ENCODE measurements at places on chromosomes 16 and 17.

DNA sequence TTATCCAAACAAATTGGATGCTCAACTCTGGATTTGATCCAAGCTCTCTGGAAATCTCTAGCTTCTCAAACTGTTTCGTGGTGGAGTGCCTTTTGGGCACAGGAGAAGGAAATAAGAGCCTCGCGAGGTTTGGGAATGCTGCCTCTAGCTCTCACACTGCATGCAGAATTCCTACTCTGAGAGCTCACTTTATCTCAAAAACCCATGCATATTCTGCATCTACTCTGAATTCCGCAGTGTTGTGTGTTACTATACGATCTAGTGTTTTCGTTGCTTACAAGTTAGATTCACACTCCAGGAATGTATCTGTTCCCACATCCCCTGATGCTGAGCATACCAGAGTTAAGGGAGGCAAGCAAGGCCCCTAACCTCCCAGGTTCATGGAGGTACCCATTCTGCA is 462.7 kb downstream of the WWOX start:
- no peak for DNase-seq

- DNase-seq = no peak
Observed at GRCh38 chr17:10192972-10193371, 5.4 kb downstream of the GAS7 start.

- DNase-seq = no peak
Observed at GRCh38 chr16:19532601-19533000, 8.9 kb downstream of the CCP110 start.

- DNase-seq = no peak
Observed at GRCh38 chr17:82004517-82005455, 17.9 kb downstream of the CENPX start.

GRCh38 chr16:79589601-79590102 is 10.9 kb downstream of the MAF start:
- no peak for DNase-seq

DNA sequence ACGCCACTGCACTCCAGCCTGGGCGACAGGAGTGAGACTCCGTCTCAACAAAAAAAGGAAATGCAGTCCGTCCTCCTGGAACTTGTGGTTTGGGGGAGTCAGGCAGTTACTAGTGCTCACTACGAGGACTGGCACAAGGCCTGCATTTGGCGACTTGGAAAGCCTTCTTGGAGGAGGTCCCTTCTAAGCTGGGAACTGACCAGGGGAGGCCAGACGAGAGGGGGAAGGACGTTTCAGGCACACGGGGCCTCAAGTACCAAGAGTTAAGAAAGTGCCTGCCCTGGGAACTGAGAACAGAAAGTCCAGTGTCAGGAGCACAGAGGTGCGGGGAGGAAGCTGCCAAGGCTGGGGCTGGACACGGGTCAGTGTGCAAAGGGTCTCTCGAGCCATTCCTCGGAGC is 89.9 kb downstream of the ABR start:
- no peak for DNase-seq

DNA sequence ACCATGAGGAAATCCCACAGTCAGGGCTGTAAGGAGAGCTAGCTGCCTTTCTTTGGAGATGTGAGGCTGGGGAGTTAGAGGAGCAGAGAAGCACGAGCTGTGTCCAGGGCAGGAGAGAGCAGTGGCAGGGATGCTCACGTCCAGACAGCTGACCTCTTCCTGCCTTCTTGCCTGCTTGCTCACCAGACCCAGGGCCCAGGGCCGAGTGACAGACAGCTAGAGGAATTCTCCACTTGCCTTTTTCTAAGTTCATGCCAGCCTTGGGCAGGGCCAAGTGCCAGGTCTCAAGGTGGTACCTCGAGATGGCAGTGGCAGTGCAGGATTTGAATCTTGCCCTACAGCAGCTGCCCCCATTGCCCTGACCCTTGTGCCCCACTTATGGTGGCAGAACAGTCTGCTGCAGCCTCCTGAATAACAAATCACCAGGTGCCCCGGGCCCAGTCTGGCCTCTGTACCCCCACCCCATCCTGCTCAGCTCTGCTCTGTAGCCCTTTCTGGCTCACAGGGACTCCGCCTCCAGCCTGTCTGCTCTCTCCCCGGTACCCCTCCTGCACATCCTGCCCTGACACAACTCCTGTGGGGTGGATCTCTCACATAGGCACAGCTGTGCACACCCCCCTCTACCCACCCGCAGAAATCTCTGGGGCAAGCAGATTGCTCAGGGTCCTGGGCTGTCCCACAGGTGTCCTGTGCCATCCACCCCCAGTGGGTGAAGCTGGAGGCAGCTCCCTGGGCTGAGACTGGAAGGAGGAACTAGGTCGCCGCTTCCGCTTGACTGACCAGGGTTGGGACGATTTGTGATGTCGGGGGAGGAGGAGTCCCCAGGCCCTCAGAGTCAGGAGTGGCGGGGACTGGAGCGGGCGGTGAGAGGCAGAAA is 25.9 kb downstream of the GRIN2C start:
- DNase-seq = no peak

GRCh38 chr17:67995570-67996263 is 552 bp downstream of the C17orf58 start:
- DNase-seq = no peak

GRCh38 chr16:83238949-83239691 is 568.7 kb upstream of the HSBP1 start:
- DNase-seq = no peak

- no peak for DNase-seq
Observed at GRCh38 chr17:79147746-79148506, 73.3 kb downstream of the ENGASE start.

DNA sequence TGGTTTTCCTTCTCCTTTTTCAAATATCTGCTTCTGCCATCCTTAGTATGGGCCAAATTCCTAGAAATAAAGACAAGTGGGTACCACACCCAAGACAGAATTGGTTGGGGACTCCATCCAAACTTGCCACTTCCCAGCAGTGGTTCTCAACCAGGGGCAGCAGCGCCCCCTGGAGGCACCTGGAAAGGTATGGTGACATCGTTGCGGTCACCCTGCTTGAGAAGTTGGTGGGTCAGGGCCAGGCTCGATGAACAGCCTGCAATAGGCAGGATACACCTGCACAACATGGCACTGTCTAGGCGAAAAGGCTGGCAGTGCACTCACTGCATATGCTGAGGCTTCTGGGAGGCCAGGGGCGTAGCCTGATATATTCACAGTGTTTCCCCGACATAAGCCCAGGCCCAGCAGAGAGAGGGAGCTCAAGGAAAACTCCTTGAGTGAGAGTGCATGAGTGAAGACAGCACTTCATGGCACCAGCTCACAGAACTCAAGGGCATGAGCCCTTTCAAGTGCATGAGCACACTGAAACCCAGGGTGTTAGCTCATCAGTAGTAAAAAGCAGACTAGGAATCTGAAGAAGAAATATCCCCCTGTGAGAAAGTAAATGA is 57.7 kb downstream of the CMC2 start:
- peak; percentile 34 for DNase-seq

- DNase-seq = no peak
Observed at GRCh38 chr17:80835816-80836657, 155.6 kb upstream of the CHMP6 start.

DNA sequence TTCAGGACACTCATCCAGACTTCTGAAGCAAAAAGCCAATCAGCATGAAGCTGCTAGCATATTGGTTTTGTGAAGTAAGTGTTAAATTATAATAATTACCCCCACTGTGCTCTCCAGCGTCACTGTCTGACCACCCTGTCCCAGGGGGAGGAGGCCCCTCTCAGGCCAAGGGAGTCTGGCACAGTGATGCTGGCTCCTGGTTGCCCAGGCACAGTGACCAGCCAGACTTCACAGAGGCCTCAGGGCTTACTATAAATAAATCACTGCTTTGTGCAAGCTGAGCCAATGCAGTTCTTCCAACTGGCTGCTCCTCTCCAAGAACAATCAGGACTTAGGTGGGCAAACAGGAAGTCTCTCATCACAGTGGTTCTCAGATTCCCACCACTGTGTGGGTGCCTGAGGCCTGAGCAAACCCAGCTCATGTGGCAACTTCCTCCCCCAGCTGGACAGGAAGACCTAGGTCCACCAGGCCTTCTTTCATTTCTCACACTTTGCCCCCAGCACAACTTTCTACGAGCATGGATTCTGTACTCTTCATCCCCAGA is 1.7 kb upstream of the DBNDD1 start:
- DNase-seq = no peak

DNA sequence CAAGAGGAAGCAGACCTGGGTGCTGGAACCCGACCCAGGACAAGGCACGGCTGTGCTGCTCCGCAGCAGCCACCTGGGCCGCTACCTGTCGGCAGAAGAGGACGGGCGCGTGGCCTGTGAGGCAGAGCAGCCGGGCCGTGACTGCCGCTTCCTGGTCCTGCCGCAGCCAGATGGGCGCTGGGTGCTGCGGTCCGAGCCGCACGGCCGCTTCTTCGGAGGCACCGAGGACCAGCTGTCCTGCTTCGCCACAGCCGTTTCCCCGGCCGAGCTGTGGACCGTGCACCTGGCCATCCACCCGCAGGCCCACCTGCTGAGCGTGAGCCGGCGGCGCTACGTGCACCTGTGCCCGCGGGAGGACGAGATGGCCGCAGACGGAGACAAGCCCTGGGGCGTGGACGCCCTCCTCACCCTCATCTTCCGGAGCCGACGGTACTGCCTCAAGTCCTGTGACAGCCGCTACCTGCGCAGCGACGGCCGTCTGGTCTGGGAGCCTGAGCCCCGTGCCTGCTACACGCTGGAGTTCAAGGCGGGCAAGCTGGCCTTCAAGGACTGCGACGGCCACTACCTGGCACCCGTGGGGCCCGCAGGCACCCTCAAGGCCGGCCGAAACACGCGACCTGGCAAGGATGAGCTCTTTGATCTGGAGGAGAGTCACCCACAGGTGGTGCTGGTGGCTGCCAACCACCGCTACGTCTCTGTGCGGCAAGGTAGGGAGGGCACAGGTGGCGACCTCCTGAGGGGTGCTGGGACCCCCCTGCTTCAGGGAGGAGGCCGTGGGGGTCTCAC is 667 bp downstream of the FSCN2 start:
- no peak for DNase-seq

DNA sequence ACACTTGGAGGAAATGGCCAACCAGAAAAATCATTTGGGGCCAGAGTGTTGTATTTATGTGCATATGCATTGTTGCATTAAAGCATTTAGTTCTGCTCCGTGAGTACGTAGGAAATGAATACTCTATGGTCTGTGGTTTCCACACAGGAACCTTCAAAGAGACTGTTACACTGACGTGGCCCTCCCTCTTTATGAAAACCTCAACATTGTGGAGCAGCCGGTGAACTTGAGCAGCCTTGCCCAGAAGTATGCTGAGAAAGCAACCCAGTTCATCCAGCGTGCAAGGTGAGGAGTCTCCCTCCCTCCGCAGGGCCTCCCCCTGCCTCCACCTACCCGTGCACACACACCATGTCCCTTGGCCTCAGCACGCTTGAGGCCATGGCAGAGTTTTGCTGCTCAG is 65.2 kb downstream of the ARSG start:
- DNase-seq = peak; percentile 36

DNA sequence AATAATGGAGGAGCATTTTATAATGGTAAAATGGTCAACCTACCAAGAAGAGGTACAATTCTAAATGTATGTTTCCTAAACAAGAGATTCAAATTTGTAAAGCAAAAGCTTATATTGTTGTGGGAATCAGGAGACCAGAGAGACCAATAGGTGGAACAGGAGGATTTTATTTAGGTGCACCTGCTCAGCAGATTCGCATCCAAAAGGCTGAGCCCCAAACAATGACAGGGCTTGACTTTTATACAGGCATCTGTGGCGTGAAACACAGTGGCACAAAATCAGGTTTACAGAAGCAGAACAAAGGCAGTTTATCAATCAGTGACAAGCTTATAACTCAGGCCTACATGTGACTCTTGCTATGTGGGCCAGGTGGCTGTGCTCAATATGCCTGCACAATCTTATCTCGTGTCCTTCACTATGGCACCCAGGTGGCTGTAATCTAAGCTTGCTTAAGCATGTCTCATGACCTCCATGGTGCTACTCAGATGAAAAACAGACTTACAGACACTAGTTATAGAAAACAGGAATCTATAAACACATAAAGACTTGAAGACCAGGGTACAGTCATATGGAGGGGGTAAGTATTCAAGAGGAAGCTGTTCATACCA is 780.2 kb upstream of the CA10 start:
- no peak for DNase-seq

DNA sequence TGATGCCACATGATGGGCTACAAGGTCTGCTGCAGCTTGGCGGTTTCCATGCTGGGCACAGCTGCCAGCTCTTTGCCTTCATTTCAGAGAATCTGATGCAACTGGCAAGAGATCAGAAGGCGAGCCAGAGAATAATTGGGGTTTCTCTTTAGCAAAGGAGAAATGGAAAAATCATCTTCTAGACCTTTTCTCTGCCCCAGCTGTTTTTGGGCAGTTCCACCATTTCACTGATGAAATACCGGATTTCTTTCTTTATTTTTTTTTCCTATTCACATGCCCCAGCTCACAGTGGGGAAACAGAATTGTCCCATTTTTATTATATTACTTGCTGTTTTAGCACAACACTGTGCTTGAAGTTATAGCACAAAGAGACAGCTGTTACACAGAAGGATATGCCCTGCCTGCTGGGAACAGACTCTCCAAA is 439.3 kb upstream of the GOT2 start:
- DNase-seq = no peak

DNA sequence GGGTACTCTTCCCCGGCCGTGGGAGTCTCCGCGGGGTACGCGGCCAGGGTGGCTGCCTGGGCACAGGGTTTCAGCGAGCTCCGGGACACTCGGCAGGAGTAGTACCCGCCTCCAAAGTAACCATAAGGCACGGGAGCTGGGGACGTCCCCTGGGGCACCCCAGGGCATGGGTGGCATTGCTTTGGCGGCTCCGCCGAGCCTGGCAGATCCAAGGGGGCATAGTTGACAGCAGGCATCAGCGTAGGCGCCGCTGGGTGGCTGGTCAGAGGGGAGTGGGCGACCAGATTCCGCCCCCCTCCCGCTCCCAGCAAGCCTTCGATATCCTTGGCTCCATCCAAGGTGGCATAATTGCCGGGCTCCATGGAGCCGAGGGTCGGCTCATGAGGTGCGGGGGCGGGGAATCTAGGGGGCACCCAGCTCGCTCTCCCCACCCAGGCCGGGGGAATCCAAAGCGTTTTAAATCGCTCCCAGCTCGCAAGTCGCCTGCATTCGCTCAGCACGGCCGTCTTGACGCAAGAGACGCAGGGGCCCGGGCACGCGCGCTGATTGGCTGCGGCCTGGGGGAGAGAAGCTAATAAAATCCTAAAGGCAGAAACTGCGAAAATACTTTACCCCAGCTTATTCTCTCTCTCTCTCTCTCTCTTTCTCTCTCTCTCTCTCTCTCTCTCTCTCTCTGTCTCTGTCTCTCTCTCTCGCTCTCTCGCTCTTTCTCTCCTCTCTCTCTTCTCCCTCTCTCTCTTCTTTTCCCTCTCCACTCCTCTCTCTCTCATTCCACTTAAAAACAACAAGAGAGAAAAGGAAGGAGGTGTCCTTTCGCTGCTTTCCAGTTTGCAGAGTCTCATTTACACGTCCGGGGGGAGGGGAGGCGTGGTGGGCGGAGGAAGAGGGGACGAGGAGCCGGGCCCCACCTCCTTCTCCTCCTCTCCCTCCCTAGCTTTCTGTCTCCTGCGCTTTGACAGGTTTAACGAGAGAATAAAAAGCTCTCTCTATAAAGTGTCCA is at the start of gene HOXB13:
Gene HOXB13 (minus strand): TSS at position 519 of the 1,000 bp plus-strand sequence. CDS start 157 bp downstream, at position 362.
- DNase-seq = no peak
